Aortic smooth muscle cell (primary cell): ENCODE measurements at places on chromosomes 5 and 9. TPM values are rescaled to one million over a fixed set of nuclear protein-coding genes. Genes with fewer than 3 reads are reported as not detected.

Gene TMEM8B
- 2.0 and 3.0 TPM in 2 replicates for total RNA-seq

Gene LRRC19
- total RNA-seq, result not detected in 2 replicates

Gene SCGB3A2
- total RNA-seq, result not detected in 2 replicates

Gene NEUROG1
- total RNA-seq, result not detected in 2 replicates

Gene CCL19
- not detected in 2 replicates for total RNA-seq

Gene C9orf153
- 0.25 and 0.26 TPM in 2 replicates for total RNA-seq

Gene ZDHHC11
- total RNA-seq, result 5.3 and 5.9 TPM in 2 replicates

Gene TAF11L3
- not detected in 2 replicates for total RNA-seq

Gene ADGRD2
- total RNA-seq, result not detected in 2 replicates

Gene TRIM14
- 0.92 and 1.8 TPM in 2 replicates for total RNA-seq

Gene KIF27
- total RNA-seq, result 3.4 and 3.9 TPM in 2 replicates

Gene PCSK5
- 7.1 and 9.4 TPM in 2 replicates for total RNA-seq

Gene C9orf43
- total RNA-seq, result 0.40 and 0.44 TPM in 2 replicates

Gene KIF12
- total RNA-seq, result not detected in 2 replicates

Gene FOXD1
- 0.44 and 0.92 TPM in 2 replicates for total RNA-seq

Gene SLC25A2
- total RNA-seq, result 0.13 and 0.31 TPM in 2 replicates

Gene ARSI
- 0.13 and 0.19 TPM in 2 replicates for total RNA-seq

Gene SPEF2
- total RNA-seq, result 1.7 and 1.8 TPM in 2 replicates

Gene ARHGEF28
- total RNA-seq, result 8.5 and 18.7 TPM in 2 replicates

Gene CCDC171
- 2.4 and 2.9 TPM in 2 replicates for total RNA-seq

Gene ADGRV1
- 0.13 and 0.19 TPM in 2 replicates for total RNA-seq

Gene ZNF483
- total RNA-seq, result 1.3 and 1.9 TPM in 2 replicates

Gene PCDHGA6
- 3.3 and 5.3 TPM in 2 replicates for total RNA-seq

Gene VDAC1
- 270 and 293 TPM in 2 replicates for total RNA-seq

Gene IFNA21
- total RNA-seq, result not detected in 2 replicates

Gene OR1Q1
- total RNA-seq, result 0.26 TPM in 1 of 2 replicates, not detected in the other

Gene SH3GL2
- total RNA-seq, result 0.13 TPM in 1 of 2 replicates, not detected in the other

Gene UBTD2
- 15.9 and 16.0 TPM in 2 replicates for total RNA-seq

Gene MAMDC4
- total RNA-seq, result 0.40 and 0.68 TPM in 2 replicates

Gene EQTN
- total RNA-seq, result not detected in 2 replicates

Gene PCDHAC2
- 0.31 and 0.53 TPM in 2 replicates for total RNA-seq

Gene LCN9
- not detected in 2 replicates for total RNA-seq

Gene CCDC183
- total RNA-seq, result 0.19 and 0.26 TPM in 2 replicates

Gene FABP6
- total RNA-seq, result not detected in 2 replicates

Gene C5orf52
- not detected in 2 replicates for total RNA-seq

Gene SLC23A1
- not detected in 2 replicates for total RNA-seq

Gene FBP2
- 0.06 TPM in 1 of 2 replicates, not detected in the other for total RNA-seq

Gene TMOD1
- total RNA-seq, result 0.79 and 1.9 TPM in 2 replicates

Gene SLC28A3
- under 0.01 TPM in 2 replicates for total RNA-seq

Gene HTR4
- 1.9 and 5.7 TPM in 2 replicates for total RNA-seq

Gene SPATA31D4
- total RNA-seq, result not detected in 2 replicates

Gene WNT8A
- total RNA-seq, result not detected in 2 replicates

Gene IL3
- total RNA-seq, result not detected in 2 replicates

Gene FSTL4
- total RNA-seq, result not detected in 2 replicates

Gene AP3B1
- total RNA-seq, result 79.8 and 80.0 TPM in 2 replicates

Gene PCDHA9
- total RNA-seq, result under 0.01 and 0.06 TPM in 2 replicates

Gene FAM78A
- total RNA-seq, result 0.40 and 0.44 TPM in 2 replicates

Gene FAM221B
- not detected in 2 replicates for total RNA-seq

Gene FCN1
- not detected in 2 replicates for total RNA-seq

Gene PAXX
- 11.6 and 15.6 TPM in 2 replicates for total RNA-seq

Gene ORM2
- total RNA-seq, result not detected in 2 replicates

Gene GMCL2
- total RNA-seq, result not detected in 2 replicates

Gene TAF11L10
- total RNA-seq, result not detected in 2 replicates

Gene SLC46A2
- not detected in 2 replicates for total RNA-seq

Gene PRSS3
- 40.8 and 55.5 TPM in 2 replicates for total RNA-seq

Gene NR5A1
- not detected in 2 replicates for total RNA-seq

Gene ZNF354C
- total RNA-seq, result 6.7 and 7.4 TPM in 2 replicates

Gene ANKRD20A1
- 0.12 and 0.53 TPM in 2 replicates for total RNA-seq
